ENCODE measurements at places on chromosomes 13 and 19.

- DNase-seq = no peak
Observed at GRCh38 chr13:111846391-111847159, 220.4 kb upstream of the SOX1 start.

DNA sequence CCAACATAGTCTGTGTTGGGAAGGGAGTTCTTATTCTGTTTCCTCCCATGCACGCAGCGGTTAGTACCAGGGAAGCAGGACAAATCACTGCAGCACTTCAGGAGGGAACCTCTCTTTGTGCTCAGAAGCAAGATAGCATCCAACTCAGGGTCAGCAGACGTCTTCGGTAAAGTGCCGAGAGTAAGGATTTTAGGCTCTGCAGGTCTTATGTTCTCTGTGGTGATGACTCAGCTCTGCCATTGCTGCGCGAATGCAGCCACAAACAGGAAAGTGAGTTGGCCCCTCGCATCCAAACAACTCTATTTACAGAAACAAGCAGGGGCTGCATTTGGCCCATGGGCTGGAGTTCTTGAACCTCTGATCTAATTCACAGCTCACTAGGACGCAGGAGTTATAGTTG, 122.1 kb upstream of the SPATA13 start:
- DNase-seq = no peak

GRCh38 chr13:33956346-33956745, 138.4 kb downstream of the RFC3 start:
- DNase-seq = no peak

DNA sequence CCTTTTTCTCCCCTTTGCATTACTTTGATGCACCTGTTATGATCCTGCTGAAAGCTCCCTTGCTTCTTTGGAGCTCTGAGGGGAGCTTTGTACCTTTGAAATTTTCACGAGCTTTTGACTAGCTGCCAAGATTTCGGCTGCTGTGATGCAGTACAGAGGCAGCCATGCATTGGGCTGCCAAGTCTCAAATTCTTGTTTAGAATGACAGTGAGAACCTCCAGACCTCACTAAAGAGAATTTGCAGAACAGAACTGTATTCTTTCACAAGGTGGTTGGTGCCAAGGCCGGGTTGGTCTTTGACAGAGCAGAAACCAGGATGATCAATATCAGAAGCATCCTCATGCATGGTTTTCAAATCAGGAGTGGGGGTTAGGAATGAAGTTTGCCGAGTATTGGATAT, 414.8 kb downstream of the GPC5 start:
- DNase-seq = no peak

DNA sequence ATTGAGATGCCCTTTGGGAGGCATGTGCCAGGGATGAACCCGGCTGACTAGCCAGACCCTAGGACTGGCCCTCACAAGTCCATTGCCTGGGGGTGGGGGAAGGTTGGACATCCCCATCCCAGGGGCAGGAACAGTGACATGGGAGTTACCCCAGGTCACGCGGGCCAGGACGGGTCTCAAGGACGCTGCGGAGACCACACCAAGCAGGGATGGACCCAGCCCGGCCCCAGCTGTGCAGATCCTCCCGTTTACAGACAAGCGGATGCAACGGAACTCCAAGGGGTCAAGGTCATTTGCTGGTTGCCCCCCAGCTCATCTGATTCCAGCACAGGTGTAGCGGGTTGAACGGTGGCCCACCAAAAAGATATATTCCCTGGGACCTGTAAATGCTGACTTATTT, 20.0 kb downstream of the F2RL3 start:
- no peak for DNase-seq

GRCh38 chr13:107091428-107091827, 523.5 kb upstream of the ARGLU1 start:
- no peak for DNase-seq

DNA sequence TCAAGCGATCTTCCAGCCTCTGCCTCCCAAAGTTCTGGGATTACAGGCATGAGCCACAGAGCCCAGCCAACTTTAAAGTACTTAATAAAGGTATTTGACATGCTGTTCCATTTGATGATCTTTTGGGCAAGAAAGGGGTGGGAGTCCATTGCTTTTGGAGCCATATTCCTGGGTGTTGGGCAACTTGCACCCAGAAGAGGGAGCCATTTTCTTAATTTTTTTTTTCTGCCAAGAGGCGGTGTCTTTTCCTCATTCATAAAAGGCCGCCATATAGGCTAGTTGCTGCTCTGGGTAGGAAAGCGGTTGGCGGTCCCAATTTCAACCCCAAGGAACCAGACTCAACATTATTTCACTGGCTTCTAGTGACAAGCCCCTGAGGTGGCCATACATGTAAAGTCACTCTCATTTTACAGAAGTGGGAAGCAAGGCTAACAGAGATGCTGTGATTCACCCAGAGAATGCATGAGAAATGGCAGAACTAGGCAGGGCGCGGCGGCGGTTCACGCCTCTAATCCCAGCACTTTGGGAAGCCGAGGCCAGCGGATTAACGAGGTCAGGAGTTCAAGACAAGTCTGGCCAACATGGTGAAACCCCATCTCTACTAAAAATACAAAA, 139.6 kb downstream of the CACNA1A start:
- no peak for DNase-seq

DNA sequence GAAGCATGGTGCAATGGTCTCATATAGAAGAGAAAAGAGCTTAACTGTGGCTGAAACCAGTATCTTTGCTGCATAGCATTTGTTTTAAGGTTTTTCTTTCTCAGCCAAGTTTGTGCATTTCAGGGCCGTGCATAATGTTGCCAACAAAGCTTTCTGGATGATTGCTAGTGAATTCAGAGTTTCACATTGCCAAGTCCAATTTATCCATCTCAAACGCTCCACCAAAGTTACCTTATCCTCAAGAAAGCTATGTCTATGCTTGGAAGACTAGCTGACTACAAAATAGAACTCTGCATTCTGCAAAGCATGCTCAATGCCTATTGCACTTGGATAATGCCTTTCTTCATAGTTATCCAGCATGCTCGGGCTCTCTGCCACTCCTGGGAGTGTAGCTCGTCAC, 535.8 kb upstream of the SGCG start:
- DNase-seq = no peak
